Left hindlimb (tissue), 1 donor: ENCODE measurements at places on chromosomes 6 and 20.

DNA sequence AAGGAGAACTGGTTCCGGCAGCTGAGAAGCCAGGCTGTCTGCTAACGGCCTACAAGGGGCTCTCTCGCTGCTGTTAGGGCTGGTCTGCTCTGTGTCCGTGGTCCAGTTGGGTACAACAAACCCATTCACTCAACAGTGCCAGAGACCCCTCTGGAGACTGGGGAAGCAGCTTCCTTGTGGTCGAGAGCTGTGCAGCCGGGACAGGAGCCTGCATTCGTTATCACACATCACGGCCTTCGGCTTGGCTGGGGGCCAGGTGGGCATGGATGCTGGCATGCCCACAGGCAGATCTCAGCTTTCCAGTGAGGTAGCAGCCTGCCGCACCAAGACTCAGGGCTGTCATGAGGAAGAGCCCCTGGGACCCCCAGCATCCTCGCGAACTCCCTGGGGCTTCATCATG is 124.7 kb downstream of the PREX1 start:
- no peak for DNase-seq

GRCh38 chr6:36766399-36766945 is 68.8 kb downstream of the RAB44 start:
- DNase-seq, result no peak

DNA sequence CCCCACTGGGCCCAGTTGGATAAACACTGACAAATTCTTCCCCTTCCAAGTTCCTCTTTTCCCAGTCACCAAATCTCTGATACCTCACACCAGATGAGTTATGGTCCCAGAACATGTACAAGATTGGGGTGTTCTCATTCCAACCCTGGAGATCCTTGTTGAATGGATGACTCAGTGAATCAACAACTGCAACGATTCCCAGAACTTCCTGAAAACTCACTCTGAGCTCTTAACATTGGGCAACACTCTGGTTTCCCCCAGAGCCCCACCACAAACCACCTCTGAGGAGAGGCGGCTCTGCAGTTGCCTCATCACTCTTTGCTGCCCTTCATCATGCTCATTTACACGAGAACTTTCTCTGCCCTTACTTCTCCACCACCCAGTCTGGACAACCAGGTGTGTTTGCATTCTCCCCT is 115.2 kb downstream of the MRPL14 start:
- no peak for DNase-seq

GRCh38 chr6:47512872-47513271 is 35.3 kb downstream of the CD2AP start:
- no peak for DNase-seq

DNA sequence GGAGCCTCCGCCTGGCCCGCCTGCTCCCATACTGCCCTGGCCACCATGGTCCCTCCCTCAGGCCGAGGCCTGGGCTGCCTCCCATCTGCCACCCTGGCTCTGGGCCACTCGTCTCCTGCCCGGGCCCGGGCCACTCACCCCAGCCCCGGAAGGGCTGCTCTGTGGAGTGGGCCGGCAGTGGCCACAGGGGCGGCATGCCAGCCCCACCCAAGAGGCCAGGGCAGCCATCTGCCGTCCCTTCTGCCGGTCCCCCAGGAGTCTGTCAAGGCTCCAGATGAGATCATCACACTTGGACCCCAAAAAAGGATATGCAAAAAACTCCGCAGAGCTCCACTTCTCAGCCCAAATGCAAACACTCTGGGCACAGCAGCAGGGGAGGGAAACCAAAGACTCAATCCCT is 23.8 kb upstream of the TLDC2 start:
- peak; percentile 18 for DNase-seq

GRCh38 chr20:50895111-50895830 is 36.0 kb downstream of the ADNP start:
- DNase-seq, result no peak

DNA sequence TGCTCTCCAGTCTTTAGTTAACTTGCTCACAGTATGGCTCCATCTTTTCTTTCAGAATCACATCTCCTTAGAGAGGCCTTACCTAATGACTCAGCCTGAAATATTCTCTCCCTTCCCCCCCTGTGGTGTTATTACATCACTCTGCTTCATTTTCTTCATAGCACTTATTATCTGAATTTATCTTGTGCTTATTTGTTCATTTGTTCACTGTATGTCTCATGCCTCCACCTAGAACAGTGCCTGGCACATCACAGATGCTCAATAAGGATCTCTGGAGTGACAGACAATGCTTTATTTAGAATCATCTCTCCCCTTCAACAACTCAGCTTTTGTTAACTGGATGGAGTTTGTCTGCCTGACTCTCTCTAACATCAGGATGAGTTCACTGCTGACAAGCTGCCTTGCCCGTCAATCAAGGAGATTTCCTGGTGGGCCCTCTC is 96.6 kb upstream of the MAN1A1 start:
- no peak for DNase-seq

- DNase-seq, result no peak
These were observed 47.0 kb downstream of the EZR start for GRCh38 chr6:158772172-158772571.

DNA sequence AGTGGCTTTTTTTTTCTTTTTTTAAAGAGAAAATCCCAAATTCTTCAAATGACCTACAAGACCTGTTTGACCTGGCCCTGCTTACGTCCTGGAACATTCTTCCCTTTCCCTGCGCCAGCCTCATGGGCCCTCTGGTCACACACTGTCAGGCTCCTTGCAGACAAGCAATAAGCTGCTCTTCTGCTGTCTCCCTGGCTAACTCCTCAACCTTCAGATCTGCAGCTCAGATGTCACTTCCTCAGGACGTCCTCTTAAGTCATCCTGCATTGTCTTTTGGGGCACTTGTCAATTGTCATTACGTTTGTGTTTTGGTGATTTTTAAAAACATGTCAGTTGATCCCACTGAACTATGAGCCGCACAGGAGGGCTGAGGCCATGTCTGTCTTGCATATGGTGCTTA is 28.9 kb upstream of the SLC35D3 start:
- no peak for DNase-seq

DNA sequence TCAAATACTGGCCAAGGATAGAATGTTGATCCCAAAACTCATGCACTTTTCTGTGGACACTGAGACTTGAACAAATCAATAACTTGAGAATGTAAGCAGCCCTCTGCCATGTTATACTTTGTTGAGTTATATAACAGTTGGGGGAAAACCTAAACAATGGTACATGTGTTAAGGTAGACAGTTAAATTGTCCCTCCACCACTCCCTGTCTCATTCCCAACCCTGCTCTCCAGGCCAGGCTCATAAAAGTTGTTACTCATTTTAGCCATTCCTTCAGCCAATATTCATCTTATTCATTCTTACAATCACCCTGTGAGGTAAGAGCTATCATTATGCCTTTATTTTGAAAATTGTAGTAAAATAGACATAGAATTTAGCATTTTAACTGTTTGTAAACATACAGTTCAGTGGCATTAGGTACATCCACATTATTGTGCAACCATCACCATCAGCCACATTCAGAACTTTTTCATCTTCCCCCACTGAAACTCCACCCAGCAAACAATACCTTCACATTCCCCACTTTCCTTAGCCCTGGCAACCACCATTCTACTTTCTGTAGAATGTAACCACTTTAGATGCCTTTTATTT is 38.2 kb upstream of the IER3 start:
- no peak for DNase-seq

DNA sequence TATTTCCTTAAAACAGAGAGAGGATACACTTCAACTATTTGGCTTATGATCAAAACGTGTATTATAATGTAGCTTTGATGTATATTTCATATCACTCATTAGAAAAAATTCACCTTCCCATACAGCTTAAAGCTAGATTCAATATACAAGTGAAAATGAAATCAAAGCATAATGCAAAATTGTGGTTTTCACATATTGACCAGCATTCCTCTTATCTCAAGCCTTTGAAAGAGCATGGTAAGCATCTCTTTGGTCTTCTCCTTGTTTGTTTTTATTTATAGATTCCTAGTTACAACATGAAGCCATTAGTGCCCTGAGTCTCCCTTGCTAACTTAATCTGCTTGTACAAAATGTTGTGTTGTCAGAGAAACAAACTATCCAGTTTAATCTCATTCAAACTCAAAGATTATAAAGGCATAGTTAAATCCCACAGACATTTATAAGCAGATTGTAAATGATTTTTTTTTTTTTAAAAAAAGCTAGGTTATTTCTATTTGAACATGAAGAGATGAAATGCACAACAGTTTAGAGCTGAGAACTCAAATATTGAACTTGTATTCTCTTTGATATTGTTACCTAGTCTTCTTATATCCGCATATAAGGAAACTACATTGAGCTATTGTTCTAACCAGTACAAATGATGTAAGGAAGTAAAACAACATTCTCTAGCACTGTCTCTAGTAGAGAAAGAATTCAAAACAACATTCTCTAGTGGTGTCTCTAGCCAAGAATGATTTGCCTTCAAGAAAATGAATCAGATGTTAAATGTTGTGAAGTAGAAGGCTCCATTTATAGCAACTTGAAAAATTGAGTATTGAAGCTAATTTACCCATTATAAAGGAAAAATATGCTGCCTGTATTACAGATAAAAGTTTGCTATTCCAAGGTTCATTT is 31.2 kb upstream of the SMIM28 start:
- no peak for DNase-seq

DNA sequence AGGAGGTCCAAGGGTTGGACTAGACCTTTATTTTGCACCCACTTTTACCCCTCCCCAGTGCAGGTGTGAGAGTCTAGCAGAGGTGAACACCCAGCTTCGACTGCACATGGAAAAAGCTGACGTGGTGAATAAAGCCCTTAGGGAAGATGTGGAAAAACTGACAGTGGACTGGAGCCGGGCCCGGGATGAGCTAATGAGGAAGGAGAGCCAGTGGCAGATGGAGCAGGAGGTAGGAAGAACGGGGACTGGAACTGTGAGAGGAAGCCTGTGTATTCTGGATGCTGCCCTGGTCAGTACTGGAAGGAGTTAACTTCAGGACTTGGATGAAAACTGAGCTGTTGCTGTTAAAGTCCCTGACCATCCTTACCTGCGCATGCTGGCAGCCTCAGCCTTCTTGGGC is 10.6 kb downstream of the CEP250 start:
- peak; percentile 40 for DNase-seq

DNA sequence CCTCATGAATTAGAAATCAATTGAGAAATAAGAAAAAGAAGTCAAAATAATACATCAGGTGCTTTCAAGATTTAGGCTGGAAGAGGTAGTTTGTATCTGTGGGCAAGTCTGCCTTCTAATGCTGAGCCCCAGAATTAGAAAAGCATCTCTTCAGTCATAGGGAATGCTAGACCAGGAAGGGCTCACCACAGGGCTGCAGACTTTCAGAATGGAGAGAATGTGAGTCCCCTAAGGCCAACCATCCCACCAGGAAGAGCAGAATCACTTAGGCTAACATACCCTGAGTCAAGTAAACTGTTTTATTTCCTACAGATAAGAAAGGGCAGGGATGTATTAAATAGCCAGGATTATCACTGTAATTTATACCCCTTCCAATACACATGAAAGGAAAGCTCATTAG is 510.2 kb downstream of the RNF144B start:
- DNase-seq, result no peak

- DNase-seq, result peak; percentile 59
These were observed at the start of gene AFDN for GRCh38 chr6:167826896-167827582. Gene AFDN (plus strand): TSS chr6:167826911. CDS start chr6:167827133, 222 bp downstream.

- DNase-seq, result no peak
These were observed 9.0 kb upstream of the NCOA6 start for GRCh38 chr20:34834459-34834893.

DNA sequence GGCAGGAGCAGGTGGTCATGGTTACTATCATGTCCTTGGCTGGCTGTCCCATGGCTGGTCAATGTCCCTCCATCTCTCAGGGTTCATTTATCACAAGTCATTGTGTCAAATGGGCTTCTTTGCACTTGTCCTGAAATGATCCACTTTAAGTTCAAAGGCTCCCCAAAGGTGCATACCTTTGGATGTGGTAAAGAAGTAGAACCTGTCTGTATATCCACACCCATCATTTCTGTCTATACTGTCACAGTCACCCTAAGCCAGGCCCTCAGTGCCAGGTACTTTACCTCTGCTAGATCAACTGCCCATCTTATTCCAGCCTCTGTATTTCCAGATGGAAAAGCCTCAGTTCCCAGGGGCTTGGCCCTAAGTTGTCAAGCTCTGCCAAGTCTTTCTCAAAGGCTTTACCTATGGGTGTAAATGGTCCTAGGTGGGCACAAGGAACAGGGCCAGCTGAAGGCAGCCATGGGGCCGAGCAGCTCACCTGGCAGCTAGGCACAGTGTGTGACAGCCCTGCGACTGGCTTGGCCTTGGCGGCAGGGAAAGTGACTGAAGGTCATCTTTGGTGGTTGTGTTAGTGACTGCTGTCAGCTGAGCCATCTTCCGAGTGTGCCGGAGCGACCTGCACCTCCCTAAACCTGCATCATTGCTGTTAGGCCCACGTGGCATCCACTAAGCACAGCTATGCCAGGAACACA is 198.4 kb downstream of the SYNDIG1 start:
- DNase-seq, result no peak

DNA sequence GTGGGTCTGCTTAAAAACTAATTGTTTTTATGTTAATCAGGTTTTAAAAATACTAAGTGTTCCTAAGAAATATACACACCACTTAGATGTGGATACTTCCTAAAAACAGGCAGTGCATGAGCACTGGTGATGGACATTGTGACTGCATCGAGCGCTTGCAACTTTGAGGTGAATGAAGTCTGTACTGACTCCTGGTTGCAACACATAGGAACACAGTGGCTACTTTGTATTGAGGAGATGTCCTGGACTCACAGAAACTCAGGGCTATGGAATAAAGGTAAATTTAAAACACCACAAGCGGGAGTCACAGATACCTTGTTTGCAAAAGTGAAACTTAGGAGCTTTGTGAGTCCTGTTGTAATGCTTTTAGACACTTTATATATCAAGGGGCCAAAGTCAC is 55.6 kb upstream of the POLR1H start:
- DNase-seq, result no peak

DNA sequence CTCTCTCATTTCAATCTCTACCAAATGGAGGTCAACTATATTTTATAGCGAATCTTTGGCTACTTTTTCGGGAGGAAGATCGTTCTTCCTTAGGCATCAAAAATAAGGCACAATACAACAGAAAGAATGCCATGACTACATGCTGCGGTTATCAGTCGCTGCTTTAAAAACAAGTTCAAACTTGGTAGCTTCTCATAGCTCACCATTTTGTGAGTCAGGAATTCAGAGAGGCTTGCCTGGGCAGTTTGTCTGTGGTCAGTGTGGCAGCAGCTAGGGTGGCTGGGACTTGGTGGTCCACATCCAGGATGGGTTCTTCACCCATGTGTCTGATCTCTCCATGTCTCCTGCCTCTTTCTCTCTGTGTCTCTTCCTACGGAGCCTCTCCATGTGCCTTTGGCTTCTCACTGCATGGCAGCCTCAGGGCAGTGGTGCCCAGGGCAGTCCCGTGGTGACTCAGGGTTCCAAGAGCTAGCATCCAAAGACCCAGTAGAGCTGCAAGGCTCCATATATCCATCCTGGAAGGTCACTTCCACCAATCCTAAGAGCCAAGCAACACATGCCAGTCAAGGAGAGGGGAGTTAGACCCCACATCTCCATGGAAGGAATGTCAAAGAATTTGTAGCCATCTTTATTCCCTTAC is 10.4 kb downstream of the SCML4 start:
- DNase-seq, result no peak

GRCh38 chr6:32668226-32668747 is 1.8 kb upstream of the HLA-DQB1 start:
- DNase-seq, result no peak
